ENCODE measurements at places on chromosomes 7 and 10.

- no peak for DNase-seq
These were observed 22.4 kb upstream of the SMC3 start for GRCh38 chr10:110544958-110545537.

- no peak for DNase-seq
These were observed 32.6 kb downstream of the UMAD1 start for GRCh38 chr7:7673240-7673550.

DNA sequence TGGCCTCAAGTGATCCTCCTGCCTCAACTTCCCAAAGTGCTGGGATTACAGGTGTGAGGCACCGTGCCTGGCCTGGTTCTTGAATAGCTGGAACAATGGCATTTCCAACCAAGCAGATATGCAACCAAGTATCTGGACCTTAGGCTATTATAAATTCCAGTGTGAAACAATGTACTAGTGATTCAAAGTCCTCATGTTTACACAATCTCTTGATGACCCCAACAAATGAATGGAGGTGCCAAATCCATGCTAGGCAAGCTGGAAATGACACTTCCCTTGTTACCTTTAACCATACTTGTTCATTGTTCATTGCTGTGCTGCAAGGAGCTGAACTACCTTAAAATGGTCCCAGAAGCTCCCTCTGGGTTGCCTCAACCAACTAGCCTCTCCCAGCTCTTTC lies 282.2 kb upstream of the KLF14 start:
- DNase-seq: no peak

DNA sequence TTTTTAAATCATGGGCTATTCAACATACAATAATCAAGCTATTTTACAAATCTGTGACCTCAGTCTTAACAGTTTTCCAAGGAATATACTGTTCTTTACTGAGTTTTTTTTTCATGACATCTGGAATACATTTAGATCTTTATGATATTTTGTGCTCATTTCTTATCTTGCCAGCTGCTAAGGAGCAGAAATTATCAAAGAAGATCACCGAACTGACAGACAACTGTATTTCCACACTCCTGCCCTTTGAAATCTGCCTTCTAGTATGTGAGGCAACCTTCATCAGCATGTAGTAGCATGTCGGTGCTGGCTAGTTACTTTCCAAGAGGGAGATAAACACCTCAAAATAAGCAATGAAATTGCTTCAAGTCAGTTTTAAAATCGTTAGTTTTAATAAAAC lies 66.4 kb downstream of the NHLRC2 start:
- no peak for DNase-seq

- DNase-seq: no peak
These were observed 11.7 kb downstream of the EPHB6 start for GRCh38 chr7:142866361-142867096.

DNA sequence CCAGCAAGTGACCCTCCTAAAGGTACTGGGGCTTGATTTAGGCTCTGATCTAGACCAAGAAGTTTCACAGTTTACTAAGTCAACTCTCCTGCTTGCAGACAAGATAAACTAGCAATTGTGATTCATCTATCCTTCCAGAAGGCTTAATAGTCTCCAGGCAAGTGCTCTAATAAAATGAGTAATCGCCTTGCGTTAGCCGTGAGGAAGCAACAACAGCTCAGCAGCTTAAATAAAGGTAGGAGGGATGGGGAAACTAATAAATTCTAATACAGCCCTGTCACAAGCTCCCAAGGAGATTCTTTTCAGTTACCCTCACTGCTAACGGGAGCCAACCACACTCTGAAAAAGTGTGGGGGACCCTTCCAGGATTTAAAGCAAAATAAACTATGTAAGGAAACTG lies 48.4 kb downstream of the FRMD4A start:
- no peak for DNase-seq

GRCh38 chr7:26192485-26193087 lies 8.0 kb downstream of the HNRNPA2B1 start:
- DNase-seq: no peak

- no peak for DNase-seq
These were observed 270.8 kb downstream of the BBS9 start for GRCh38 chr7:33400214-33400538.

GRCh38 chr10:121556918-121557573 lies 41.2 kb downstream of the FGFR2 start:
- DNase-seq: no peak

DNA sequence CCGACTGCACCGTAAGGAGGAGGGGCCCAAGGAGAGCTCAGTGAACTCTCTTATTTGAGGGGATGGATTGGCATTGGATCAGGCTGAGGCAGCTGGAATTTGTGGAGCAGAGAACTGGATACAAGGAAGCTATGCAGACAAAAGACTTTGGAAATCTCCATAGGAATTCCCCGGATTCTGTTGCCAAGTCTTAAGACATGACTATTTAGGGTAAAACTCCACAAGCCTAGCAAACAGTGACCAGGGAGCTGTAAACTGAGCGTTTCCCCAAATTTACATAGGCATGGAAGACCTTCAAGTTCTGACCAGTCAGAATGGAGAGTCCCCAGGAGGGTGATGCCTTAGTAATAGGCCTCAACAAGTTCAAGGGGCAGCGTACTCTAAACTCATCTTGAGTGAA lies 82.5 kb upstream of the PCBD1 start:
- DNase-seq: no peak

GRCh38 chr10:112899391-112900065 lies 50.5 kb upstream of the TCF7L2 start:
- DNase-seq: no peak

GRCh38 chr10:61332581-61332980 lies 120.6 kb downstream of the TMEM26 start:
- DNase-seq: no peak

DNA sequence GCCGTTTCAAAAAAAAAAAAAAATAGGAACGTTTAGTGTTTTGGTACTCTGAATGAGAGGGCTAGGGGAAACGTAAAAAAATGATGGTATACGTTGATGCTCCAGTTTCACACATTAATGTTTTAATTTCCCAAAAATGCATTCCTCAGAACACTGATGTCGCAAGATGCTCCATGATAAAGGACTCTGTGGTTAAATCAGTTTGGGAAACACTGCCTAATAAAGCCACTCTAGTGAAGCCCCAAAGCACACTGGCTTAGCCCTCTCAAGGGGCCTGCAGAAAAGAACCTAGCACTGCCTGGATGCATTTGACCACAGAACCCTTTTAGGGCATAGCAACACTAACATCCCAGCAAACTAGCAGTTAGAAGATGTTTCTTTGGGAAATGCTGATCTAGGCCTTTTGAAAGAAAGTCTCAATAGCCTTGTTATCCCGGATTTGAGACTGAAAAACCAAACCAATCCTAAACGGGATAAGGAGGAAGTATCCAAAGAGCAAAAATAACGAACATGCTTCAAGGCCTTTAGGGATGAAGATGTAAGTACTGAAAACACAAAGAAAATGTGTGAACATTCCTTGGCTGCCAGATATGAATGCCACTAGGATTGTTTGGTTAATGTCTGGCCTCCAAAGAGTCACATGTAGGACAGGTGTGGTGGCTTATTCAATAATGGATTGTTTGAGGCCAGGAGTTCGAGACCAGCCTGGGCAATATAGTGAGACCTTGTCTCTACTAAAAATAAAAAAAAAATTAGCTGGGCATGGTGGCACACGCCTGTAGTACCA lies 11.0 kb downstream of the DLG5 start:
- DNase-seq: no peak

DNA sequence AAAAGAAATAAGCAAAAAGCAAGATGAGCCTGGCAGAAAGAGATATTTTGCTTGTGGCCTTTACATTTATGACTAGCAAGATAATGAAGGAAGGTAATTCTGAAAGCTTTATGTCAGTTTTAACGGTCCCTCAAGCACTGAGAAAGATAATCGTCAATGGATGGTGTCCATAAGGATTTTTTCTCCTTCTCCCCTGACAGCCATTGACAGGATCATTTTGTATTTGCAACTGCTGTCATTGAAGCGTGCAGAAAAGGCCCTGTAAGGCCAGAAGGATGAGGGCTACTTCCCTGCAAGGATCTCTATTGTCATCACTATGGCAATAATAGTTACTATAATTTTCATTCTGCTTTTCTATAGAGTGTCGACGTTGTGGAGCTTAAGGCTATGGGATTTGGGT lies 994 bp upstream of the LRGUK start:
- DNase-seq: no peak

- no peak for DNase-seq
These were observed 127.3 kb downstream of the CUL2 start for GRCh38 chr10:34962866-34963265.

GRCh38 chr10:75779276-75779675 lies 347.9 kb downstream of the LRMDA start:
- no peak for DNase-seq

GRCh38 chr10:93600446-93601145 lies 439 bp downstream of the RBP4 start:
- no peak for DNase-seq

DNA sequence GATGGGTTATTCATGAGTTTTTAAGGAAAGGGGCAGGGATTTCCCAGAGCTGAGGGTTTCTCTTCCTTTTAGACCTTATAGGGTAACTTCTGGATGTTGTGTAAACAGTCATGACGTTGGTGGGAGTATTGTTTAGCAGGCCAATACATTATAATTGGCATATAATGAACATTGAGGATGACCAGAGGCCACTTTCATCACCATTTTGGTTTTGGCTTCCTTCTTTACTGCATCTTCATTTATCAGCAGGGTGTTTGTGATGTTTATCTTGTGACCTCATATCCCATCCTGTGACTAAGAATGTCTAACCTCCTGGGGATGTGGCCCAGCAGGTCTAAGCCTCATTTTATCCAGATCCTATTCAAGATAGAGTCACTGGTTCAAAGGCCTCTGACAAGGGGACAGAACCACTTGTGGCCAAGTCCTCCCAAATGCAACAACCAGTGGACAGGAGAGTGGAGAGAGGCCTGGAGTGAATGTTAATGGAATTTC lies 77.3 kb upstream of the RPA3 start:
- DNase-seq: no peak

- no peak for DNase-seq
These were observed 12.7 kb downstream of the RAB19 start for GRCh38 chr7:140416560-140416959.

Measured in effector CD8-positive, alpha-beta T cell (primary cell).